SK-N-DZ (cell line): ENCODE measurements at places on chromosomes 6 and 20.
A peak's percentile ranks its signal among the peaks of the same experiment; 100 is the strongest.

GRCh38 chr6:44404022-44404714 lies 16.7 kb downstream of the CDC5L start:
- no peak for DNase-seq

- peak; percentile 14 for DNase-seq
Measured at GRCh38 chr6:89986650-89987074, 92.4 kb downstream of the GJA10 start.

GRCh38 chr6:101462576-101462975 lies 69.1 kb downstream of the GRIK2 start:
- no peak for DNase-seq

DNA sequence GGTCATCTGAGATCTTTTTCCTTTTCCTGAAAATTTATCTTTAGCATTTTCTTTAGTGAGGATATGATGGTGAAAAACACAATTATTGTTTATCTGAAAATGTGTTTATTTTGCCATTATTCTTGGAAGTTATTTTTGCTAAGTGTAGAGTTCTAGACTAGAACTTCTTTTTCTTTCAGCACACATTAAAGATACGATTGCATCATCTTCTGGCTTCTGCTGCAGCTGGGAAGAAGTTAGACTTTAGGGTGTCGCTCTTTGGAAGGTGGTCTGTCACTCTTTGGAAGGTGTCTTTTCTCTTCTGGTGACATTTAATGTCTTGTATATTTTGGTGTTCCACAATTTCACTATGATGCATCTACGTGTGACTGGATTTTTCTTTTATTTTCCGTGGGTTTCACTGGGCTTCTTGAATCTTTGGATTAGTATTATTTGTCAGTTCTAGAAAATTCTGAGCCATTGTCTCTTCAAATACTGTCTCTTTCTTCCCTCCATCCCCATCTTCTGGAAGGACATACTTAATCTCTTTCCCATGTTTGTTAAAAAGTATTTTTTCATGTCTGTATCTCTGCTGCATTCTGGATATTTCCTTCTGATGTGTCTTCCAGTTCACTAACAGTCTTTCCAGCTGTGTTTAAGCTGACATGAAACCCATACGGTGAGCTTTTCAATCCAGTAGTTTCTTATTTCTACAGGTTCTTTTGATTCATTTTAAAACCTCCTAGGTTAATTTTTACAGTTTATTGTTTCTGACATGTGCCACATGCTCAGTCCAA lies 81.0 kb downstream of the AGPAT4 start:
- no peak for DNase-seq

DNA sequence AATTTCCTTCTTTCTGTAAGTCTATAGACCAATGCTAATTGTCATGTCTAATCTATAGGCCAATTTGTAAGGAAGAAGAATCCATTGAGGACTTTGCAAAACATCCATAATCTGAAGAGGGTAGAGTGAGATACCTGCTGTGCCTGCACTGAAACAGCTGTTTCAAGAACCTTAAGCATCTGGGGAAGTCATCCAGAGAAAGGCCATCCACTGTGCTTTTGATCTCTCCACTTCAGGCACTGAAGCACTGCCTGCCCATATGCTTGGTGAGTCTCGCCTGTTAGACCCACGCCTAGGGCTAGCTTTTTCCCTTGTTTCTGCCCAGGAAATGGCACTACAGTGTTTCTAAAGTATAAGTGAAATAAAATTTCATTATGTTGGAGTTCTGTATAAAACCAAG lies 921.8 kb upstream of the EPHA7 start:
- no peak for DNase-seq

- DNase-seq, result no peak
Measured at GRCh38 chr6:345747-346385, 45.7 kb upstream of the IRF4 start.

GRCh38 chr6:43924222-43924702 lies 154.3 kb downstream of the VEGFA start:
- no peak for DNase-seq
